ENCODE measurements at places on chromosomes 16 and 17. TPM values are rescaled to one million over a fixed set of nuclear protein-coding genes. Genes with fewer than 3 reads are reported as not detected.

WIPI1 gene
- polyA plus RNA-seq: 44.2 TPM

AIPL1 gene
- not detected for polyA plus RNA-seq

PRR29 gene
- polyA plus RNA-seq: 0.45 TPM

KRTAP4-5 gene
- not detected for polyA plus RNA-seq

PDILT gene
- not detected for polyA plus RNA-seq

TMEM132E gene
- polyA plus RNA-seq: 0.16 TPM

CTRB2 gene
- 0.14 TPM for polyA plus RNA-seq

KRTAP17-1 gene
- not detected for polyA plus RNA-seq
